ENCODE measurements at places on chromosomes 3 and 15. TPM values are rescaled to one million over a fixed set of nuclear protein-coding genes. Genes with fewer than 3 reads are reported as not detected.

DNA sequence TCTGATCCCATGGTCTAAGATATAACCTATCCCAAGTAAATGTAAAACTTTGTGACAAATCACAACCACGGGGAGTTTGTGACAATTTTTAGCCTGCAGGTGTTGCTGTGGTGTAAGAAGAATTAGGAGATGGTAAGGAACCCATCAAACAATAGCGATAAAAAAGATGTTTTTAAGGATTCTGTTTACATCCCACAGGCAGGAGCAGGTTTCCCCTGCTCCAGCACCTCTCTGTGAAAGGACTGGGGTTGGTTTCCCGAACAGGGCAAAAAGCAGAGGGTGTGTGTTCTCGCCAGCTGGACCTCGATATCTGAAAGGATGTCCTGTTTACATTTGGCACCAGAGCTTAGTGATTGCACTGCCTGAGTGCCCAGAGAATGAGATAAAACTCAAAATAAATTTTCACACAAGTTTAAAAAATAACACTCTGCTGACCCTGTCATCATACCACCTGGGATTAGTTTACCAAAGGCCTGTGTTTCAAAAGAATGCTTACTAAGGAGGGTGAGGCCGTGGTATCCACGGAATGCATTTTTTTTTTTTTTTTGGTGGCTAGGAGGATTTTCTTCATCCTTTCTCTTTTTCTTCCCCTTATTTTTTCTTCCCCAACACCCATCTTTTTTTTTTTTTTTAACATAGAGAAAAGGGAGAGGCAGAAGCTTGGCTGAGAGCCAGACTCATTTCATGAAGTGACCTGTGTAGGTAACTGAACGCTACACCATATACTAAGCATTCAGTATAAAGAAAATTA, 151.8 kb upstream of the DPH6 start:
- peak; percentile 33 for DNase-seq

DNA sequence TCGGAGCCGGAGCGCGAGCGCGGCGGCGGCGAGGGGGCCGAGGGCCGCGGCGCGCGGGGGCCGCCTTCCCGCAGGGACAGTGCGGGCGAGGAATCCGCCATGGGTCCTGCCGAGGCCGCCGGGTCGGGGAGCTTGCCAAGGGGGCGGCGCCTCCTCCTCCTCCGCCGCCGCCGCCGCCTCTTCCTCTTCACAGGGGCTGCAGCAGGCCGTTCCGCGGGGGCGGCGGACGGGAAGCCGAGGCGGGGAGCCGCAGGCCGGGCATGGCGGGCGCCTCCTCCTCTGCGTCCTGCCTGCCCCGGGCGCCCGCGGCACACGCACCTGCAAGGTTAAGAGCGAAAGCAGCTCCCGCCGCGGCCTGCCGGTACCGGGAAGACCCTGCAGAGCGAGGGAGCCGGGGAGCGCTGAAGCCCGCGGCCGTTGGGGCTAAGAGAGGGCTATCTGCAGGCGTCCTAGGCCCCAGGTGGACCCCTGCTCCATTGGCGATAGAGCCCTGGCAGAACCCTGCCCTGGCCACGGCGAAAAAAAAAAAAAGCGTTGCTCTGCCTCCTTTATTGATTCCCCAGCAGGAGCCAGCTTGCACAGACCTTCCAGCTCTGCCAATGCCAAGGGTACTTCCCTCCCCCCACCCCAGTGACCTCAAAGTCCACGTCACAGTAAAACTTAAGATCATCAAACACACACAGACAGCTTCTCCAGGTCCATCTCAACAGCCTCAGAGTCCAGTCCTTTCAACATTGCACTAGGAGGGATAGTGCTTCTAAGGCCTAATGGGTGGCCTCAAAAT, at the start of gene LYSMD2:
Gene LYSMD2, minus strand, starts transcription at position 134 of the 784 bp plus-strand sequence. Its CDS starts 33 bp downstream, at position 101.
- DNase-seq, result peak; percentile 94

- no peak for DNase-seq
Measured at GRCh38 chr3:39541917-39542329, 74.4 kb downstream of the MOBP start.

- no peak for DNase-seq
Measured at GRCh38 chr15:81085213-81085612, 48.9 kb upstream of the CFAP161 start.

GRCh38 chr3:173007079-173007723, 133.8 kb downstream of the SPATA16 start:
- no peak for DNase-seq

DNA sequence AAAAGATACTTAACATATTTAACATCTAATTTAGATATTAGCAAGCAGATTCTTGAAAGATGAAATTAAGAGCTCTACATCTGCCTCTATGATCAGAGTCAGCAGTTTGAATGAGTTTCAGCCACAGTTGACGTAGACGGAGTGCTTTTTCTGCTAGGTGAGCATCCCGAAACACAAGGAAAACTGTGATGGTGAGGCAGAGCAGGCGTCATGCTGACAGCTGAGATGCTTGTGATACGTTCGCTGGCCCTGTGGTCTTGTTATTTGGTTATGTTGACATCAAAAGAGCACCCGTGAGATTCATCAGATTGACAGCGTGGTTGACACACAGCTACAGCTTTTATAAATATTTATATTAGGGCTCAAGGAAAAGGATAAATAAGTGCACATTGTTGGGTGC, 19.6 kb upstream of the GOLGA8B start:
- no peak for DNase-seq

GRCh38 chr3:165197481-165197800, 1.3 kb upstream of the SLITRK3 start:
- DNase-seq, result no peak

DNA sequence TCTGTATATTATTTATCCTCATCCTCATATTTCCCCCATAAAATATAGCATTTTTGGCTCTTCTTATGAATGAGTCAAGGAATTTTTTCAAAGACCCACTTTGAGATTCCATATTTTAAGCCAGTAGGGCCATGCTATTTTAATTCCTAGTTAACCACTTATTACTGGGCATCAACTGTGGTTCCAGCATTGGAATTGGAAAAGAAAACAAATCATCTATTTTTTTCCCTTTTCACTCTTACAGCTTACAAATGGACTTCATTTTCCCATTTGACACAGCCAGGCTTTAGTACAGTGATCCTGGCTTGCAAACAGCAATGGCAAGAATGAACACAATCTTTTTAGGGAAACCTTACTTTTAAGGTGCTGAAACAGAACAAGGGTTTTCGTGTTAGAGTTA, 19.4 kb upstream of the PLCL2 start:
- DNase-seq, result no peak

GRCh38 chr15:90989040-90989768, 5.1 kb downstream of the PRC1 start:
- DNase-seq, result no peak

GRCh38 chr3:76724075-76724474, 315.8 kb upstream of the ROBO2 start:
- no peak for DNase-seq

- no peak for DNase-seq
Measured at GRCh38 chr15:65409036-65409631, 13.6 kb downstream of the IGDCC4 start.

GRCh38 chr3:61690016-61690415, 128.6 kb downstream of the PTPRG start:
- no peak for DNase-seq

DNA sequence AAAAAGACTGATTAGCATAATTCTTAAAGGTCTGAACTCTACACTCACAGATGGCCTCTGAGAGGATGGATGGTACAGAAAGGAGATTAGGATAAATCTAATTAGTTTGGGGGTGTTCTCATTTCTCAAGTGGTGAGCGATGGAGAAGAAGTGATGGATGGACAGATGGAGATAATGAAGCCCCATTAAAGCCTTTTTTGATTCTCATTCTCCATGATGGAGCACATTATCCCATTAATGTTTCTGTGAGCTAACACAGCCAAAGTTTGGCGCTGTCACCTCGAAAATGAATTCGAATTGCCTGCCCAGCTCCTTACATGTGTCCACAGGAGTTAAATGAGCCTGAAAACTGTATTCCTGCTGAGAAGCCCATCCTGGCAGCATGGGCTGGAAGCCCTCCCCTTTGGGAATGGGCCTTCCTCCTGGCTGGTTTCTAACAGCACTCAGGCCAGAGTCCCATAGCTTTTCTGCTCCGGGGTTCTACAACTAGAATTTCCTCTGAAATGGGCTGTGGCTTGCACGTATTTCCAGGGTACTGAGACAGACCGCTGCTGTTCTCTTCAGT, 726.0 kb upstream of the CFAP20DC start:
- no peak for DNase-seq

GRCh38 chr3:25648107-25648535, 16.6 kb downstream of the TOP2B start:
- no peak for DNase-seq

- DNase-seq, result no peak
Measured at GRCh38 chr15:74392451-74392830, 25.0 kb upstream of the CYP11A1 start.

DNA sequence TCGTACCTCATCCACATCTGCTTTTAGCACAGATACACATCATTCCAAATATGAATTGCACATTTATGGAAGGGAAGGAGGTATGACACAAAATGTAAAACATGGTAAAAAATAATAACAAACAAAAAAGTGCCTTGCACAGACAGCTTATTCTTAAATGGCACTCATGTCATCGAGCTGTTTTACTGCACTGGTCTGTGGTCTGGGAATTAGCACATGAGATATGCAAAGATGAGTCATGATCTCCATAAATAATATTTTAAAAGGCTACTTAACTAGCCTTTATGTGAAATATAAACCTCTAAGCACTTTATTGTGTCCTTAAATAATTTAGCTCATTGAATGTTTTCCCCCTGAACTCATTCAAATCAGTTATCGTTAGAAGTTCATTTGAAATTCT, 142.2 kb upstream of the ZNF385D start:
- DNase-seq, result no peak

DNA sequence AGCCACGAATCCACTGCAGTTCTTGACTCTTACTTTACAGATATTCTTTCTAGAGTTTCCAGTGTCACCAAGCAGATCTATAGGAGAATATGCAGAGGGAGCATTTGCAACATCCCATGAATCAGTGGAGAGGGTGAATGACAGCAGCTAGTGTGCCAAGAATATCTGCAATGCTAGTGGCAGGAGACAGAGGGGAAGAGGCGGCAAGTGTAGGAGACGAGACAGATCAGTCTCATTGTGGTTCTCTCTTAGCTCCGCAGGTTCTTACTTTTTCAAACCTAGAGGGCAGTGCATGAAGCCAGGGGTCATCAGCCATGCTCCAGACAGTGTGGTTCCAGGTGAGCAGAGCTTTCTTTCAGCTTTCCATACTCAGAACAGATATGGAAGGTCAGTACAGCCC, 744 bp downstream of the ZNF619 start:
- no peak for DNase-seq

DNA sequence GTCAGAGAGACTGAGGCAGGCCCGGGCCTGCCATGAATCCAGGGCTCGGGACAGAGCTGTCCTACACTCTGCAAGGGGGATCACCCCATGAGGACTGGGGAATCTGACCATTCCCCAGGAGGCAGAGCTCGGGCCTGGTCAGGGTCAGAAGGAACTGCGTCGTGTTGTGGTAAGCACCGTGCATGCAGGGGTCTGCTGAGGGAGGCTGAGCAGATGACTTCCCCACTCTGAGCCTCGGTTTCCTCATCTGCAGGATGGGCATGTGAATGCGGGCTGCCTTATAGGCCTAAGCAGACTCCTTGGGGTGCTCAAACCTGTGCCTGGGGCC, 61.6 kb upstream of the IQSEC1 start:
- no peak for DNase-seq

DNA sequence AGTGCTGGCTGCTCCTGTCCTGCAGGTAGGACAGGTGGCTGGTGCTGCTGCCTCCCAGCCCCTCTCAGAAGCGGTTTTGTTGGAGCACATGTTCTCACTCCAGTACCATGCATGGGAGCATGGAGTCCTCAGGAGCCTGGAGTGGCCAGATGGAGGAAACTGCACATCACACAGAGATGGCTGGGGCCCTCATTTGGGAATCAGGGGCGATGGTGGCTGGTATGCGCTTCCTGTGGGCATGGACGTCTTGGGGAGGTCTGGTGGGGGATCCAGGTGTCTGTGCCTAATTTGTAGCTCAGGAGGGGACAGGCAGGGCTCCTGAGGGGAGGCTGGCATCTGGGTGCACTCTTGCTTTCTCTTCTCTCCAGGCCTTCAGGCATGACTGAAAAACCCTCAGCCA, 168.2 kb downstream of the KLF13 start:
- DNase-seq, result no peak

DNA sequence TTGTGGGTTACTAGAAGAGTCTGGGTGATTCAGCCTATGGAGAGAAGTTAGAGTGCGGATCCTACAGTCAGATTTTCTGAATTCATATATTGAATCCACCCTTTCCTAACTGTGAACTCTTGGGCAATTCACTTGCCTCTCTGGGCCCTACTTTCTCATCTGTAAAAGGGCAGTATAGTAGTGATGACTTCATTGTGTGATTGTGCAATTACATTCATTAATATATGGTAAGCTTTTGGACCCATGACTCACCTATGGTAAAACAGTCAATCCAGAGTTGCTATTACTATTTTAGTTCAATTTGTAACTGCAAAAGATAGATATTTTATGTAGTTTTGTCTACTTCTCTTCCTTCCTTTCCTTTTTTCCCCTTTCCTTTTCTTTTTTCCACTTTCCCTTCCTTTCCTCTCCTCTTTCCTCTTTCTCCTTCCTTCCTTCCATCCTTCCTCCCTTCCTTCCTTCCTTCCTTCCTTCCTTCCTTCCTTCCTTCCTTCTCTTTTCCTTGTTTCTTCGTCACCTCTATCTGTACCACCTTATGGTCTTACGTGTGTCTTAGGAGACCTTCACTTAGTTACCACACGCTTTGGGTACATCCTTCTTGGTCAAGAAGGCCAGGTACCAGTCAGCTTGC, 37.0 kb downstream of the GMNC start:
- DNase-seq, result no peak

DNA sequence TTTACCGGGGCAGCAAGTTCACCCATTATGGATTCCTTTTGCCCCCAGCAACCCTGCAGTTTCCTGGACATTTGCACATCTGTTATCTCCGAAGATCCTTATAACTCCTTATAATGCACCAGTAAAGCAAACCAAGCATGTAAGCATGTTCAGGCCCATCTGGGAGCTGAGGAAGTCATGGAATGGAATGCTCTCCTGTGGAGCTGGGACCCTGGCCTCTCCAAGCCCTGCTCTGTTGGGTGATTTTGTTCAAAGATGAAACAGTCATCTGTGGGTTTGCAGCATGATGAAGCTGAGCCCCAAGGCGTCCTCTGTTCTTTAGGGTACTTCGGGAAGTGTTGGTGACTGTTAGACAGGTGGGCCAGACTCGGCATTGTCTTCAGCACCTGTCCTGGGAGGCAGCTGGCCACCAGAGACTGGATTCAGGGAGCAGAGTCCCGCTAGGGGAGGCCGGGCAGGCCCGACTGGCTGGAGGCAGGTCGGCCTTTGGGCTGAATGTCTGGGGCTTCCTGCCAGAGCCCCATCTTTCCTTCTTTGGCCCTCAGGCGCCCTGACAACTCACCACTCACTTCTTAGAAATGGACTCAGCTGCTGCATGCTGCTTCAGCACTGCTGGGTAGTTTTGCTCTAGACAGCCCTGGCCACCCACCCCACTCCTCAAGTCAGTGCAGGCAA, 3.9 kb downstream of the DNAH1 start:
- no peak for DNase-seq

- no peak for DNase-seq
Measured at GRCh38 chr3:189936201-189936945, 184.3 kb downstream of the P3H2 start.

The PLA2G4D gene
- total RNA-seq, result not detected

The CDHR4 gene
- not detected for total RNA-seq

The DYNC1LI1 gene
- total RNA-seq, result 48.5 TPM

The AGBL1 gene
- not detected for total RNA-seq

The CPLX3 gene
- 31.0 TPM for total RNA-seq

The CX3CR1 gene
- 0.94 TPM for total RNA-seq

The REC114 gene
- 3.4 TPM for total RNA-seq

The GADL1 gene
- total RNA-seq, result not detected

The CFAP100 gene
- not detected for total RNA-seq

The NLGN1 gene
- 0.84 TPM for total RNA-seq

The OR5K2 gene
- not detected for total RNA-seq

The EEF1AKMT4 gene
- 1.4 TPM for total RNA-seq

The SLC2A2 gene
- not detected for total RNA-seq

All from right cardiac atrium (tissue), 5 donors.